Mesothelial cell of epicardium (in vitro differentiated cells): ENCODE measurements at places on chromosomes 12 and 14. TPM values are rescaled to one million over a fixed set of nuclear protein-coding genes. Genes with fewer than 3 reads are reported as not detected.

PEBP1 gene
- 154 to 166 TPM (median 156 TPM) in 3 replicates for total RNA-seq

WIF1 gene
- total RNA-seq: 20.7 to 23.4 TPM (median 20.8 TPM) in 3 replicates

KCNJ8 gene
- 2.9 to 3.9 TPM (median 3.6 TPM) in 3 replicates for total RNA-seq

VRTN gene
- not detected in 3 replicates for total RNA-seq

TOMM20L gene
- 0.47 TPM in 1 of 3 replicates, not detected in the others for total RNA-seq

ASPG gene
- 3.3 to 4.0 TPM (median 3.6 TPM) in 3 replicates for total RNA-seq

BDKRB1 gene
- total RNA-seq: 10.4 to 12.5 TPM (median 10.9 TPM) in 3 replicates

CABP1 gene
- 0.43 to 1.1 TPM (median 0.55 TPM) in 3 replicates for total RNA-seq

FOXA1 gene
- 19.3 to 21.8 TPM (median 19.7 TPM) in 3 replicates for total RNA-seq

STON2 gene
- 60.4 to 63.5 TPM (median 63.0 TPM) in 3 replicates for total RNA-seq

VWF gene
- 0.24 to 0.31 TPM (median 0.29 TPM) in 3 replicates for total RNA-seq

- DNase-seq: no peak
- peaks cover 5% of the 10 kb centered on the region for H3K27me3 ChIP-seq
- H3K36me3 ChIP-seq: no peaks in the 10 kb centered on the region
Observed at GRCh38 chr12:71046215-71046614, 111.6 kb downstream of the TSPAN8 start.

GRCh38 chr14:26157517-26157916, 440.3 kb downstream of the NOVA1 start:
- H3K4me1 ChIP-seq: no peaks in the 10 kb centered on the region
- H3K4me3 ChIP-seq: no peak overlapping the region
- H3K27ac ChIP-seq: no peak overlapping the region
- peaks cover 19% of the 10 kb centered on the region for H3K27me3 ChIP-seq

GRCh38 chr12:2281446-2281845, 228.7 kb downstream of the CACNA1C start:
- no peak overlapping the region for H3K4me3 ChIP-seq
- DNase-seq: no peak
- no peaks in the 10 kb centered on the region for H3K27me3 ChIP-seq
- H3K4me1 ChIP-seq: peaks cover 32% of the 10 kb centered on the region

GRCh38 chr12:124534776-124535740, 32.4 kb downstream of the NCOR2 start:
- peaks cover 7% of the 10 kb centered on the region for H3K36me3 ChIP-seq
- H3K4me3 ChIP-seq: no peak overlapping the region
- DNase-seq: no peak
- H3K27me3 ChIP-seq: no peaks in the 10 kb centered on the region

GRCh38 chr14:50859296-50859624, 12.6 kb upstream of the ABHD12B start:
- no peak overlapping the region for H3K4me3 ChIP-seq
- no peak for DNase-seq
- H3K27ac ChIP-seq: peak overlapping the region; percentile 21
- H3K27me3 ChIP-seq: no peaks in the 10 kb centered on the region
- H3K4me1 ChIP-seq: peaks cover 22% of the 10 kb centered on the region

- H3K36me3 ChIP-seq: no peaks in the 10 kb centered on the region
- peaks cover 9% of the 10 kb centered on the region for H3K4me1 ChIP-seq
- no peak overlapping the region for H3K4me3 ChIP-seq
- no peak overlapping the region for H3K27ac ChIP-seq
- no peaks in the 10 kb centered on the region for H3K27me3 ChIP-seq
Observed at GRCh38 chr14:32654106-32654505, 284.6 kb upstream of the NPAS3 start.

- H3K27me3 ChIP-seq: no peaks in the 10 kb centered on the region
- peaks cover 26% of the 10 kb centered on the region for H3K4me1 ChIP-seq
- no peak for DNase-seq
- H3K27ac ChIP-seq: peak overlapping the region; percentile 100
Observed at GRCh38 chr12:43806737-43807072, 588 bp upstream of the TWF1 start.

- no peak for DNase-seq
- peaks cover 3% of the 10 kb centered on the region for H3K4me1 ChIP-seq
- H3K4me3 ChIP-seq: peak overlapping the region; percentile 44
- H3K36me3 ChIP-seq: no peaks in the 10 kb centered on the region
- H3K27me3 ChIP-seq: peaks cover 76% of the 10 kb centered on the region
- no peak overlapping the region for H3K27ac ChIP-seq
Observed at GRCh38 chr14:36271939-36272907, 48.2 kb downstream of the MBIP start.

DNA sequence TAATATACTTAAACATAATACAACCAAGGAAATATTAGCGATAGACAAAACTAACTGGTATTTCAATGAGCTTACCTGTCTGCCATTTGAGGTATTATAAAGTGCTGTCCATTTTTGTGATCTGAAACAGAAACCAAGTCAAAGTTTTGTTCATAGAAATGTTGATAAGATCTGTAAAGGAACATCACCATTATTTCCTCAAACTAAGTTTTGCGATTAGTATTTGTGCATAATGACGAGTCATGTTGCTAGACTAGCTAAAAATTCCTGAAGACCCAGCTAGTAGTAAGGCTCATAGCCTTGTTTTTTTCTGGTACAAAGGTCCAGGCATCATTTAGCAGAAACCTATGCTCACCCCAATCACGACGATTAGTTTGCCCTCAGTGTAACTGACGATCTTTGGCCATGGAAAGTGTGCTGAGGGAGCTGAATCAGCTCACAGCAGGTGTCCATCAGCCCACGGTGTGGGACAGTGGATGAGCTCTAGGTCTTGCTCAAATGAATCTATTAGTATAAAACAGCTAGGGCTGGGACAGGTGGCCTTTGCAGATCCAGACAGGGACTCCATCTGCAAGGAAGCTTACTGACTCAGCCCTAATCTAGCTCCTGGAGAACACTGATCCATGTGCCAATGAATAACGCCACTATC, 28.7 kb downstream of the GIT2 start:
- no peak overlapping the region for H3K4me3 ChIP-seq
- no peaks in the 10 kb centered on the region for H3K4me1 ChIP-seq
- DNase-seq: no peak
- no peaks in the 10 kb centered on the region for H3K27me3 ChIP-seq
- no peak overlapping the region for H3K27ac ChIP-seq

- DNase-seq: no peak
- H3K4me1 ChIP-seq: no peaks in the 10 kb centered on the region
- H3K27ac ChIP-seq: no peak overlapping the region
- no peak overlapping the region for H3K4me3 ChIP-seq
Observed at GRCh38 chr14:26170885-26171284, 426.9 kb downstream of the NOVA1 start.

- no peaks in the 10 kb centered on the region for H3K4me1 ChIP-seq
- H3K36me3 ChIP-seq: no peaks in the 10 kb centered on the region
- DNase-seq: no peak
Observed at GRCh38 chr12:100508751-100509150, 35.1 kb downstream of the NR1H4 start.

DNA sequence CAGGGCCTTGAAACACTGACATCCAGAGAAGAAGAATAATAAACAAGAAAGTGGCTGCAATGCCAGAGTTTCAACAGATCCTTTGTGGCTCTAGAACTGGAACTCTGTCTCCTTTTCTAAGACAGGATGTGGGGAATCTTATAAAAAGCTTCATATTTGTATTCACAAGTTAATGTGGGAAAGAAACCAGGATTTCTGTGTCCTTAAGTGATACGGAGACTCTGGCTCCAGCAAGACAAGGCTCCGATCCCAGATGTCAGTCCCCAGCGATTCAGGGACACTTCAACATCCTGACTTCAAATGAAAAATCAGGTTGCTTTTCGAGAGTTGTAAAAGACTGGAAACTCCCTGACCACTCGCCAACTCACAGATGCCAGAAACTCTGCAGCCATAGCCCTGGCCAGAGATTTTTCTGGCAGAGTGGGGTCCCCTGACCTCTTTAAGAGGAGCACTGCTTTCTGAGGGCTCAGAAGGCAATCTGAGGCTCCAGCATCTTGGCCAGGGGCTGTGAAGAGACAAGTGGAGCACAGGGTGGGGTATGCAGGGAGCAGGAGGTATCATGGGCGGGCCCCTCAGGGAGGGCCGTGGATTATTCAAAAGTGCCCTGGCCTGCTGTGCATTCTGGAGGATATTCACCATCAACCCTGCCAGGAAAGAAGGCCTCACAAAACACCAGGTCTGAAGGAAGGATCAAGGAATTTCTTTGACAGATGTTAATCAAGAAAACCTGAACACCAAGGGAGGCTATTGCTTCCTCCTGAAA, 53.3 kb downstream of the TMX1 start:
- no peak overlapping the region for H3K4me3 ChIP-seq
- DNase-seq: no peak
- no peak overlapping the region for H3K27ac ChIP-seq

DNA sequence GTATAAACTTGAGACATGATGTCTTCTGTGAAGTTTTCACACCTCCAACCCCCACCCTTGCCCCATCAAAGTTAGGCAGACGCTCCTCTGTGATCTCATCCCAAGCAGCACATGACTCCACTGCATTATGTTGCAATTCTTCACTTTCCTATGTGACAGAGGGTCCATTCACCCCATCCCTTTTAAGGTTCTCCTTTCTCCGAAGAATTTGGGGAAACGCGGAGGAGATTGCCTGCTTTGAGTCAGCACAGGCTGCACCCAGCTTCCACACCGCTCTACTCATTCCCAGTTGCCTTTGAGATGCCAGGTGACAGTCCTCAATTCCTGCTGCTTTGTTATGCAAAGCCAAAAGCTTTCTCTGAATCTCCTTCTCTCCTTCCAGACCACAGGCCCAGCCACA, 61.8 kb downstream of the PHLDA1 start:
- H3K36me3 ChIP-seq: no peaks in the 10 kb centered on the region
- no peak overlapping the region for H3K4me3 ChIP-seq
- peaks cover 1% of the 10 kb centered on the region for H3K27me3 ChIP-seq
- peaks cover 15% of the 10 kb centered on the region for H3K4me1 ChIP-seq

GRCh38 chr12:81644503-81644902, 114.6 kb downstream of the PPFIA2 start:
- no peaks in the 10 kb centered on the region for H3K4me1 ChIP-seq
- no peak overlapping the region for H3K4me3 ChIP-seq
- no peak for DNase-seq
- no peak overlapping the region for H3K27ac ChIP-seq
- no peaks in the 10 kb centered on the region for H3K36me3 ChIP-seq

- no peak overlapping the region for H3K27ac ChIP-seq
- H3K36me3 ChIP-seq: no peaks in the 10 kb centered on the region
- H3K4me1 ChIP-seq: peaks cover 23% of the 10 kb centered on the region
- no peak for DNase-seq
- H3K4me3 ChIP-seq: no peak overlapping the region
Observed at GRCh38 chr14:63428486-63428885, 109.8 kb upstream of the GPHB5 start.

DNA sequence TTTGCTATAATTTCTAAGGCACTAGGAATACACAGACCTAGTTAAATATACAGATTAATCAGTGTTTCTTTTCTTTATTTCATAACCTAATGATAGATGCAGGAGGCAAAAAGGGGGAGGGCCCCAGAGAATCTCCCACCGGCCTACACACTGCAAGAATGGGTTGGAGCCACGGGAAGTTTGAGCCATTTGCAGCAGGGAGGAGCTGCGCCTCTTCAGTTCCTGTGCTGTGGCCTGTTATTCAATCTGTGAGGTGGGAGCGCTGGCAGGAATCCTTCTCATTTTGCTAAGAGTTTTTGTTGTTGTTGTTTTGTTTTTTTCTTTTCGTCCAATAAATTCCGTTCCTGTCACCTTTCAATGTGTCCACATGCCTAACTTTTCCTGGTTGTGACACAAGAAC, 251.3 kb upstream of the RPL10L start:
- no peaks in the 10 kb centered on the region for H3K36me3 ChIP-seq
- peaks cover 14% of the 10 kb centered on the region for H3K4me1 ChIP-seq
- no peak overlapping the region for H3K4me3 ChIP-seq
- H3K27ac ChIP-seq: no peak overlapping the region
- no peak for DNase-seq

- no peak overlapping the region for H3K27ac ChIP-seq
- peaks cover 2% of the 10 kb centered on the region for H3K27me3 ChIP-seq
- DNase-seq: no peak
- no peaks in the 10 kb centered on the region for H3K36me3 ChIP-seq
Observed at GRCh38 chr14:79011091-79011919, 841.1 kb downstream of the NRXN3 start.

GRCh38 chr14:95524706-95525512, 8.5 kb upstream of the SYNE3 start:
- H3K27ac ChIP-seq: no peak overlapping the region
- H3K4me1 ChIP-seq: peaks cover 7% of the 10 kb centered on the region
- H3K36me3 ChIP-seq: no peaks in the 10 kb centered on the region

DNA sequence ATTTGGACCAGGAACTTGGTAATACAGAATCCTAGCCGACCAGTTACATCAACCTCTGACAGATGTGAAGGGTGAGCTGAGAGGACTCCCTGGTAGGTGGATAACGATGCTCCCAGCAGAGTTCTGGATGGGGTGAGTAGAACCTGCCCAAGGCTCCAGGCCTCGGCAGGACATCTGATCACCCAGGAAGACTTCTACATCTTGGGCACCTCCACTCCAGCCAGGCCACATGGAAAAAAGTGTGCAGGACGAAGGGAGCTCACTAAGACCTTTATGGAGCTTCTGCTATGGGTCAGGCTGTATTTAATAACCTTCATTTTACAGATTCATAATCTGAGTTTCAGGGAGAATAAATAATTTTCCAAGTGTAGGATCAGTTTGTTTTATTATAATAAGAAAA, 1028.7 kb downstream of the BCL11B start:
- no peak overlapping the region for H3K4me3 ChIP-seq
- no peak overlapping the region for H3K27ac ChIP-seq
- no peak for DNase-seq
- peaks cover 20% of the 10 kb centered on the region for H3K27me3 ChIP-seq

- peaks cover 92% of the 10 kb centered on the region for H3K4me1 ChIP-seq
- H3K27ac ChIP-seq: peak overlapping the region; percentile 98
- peak overlapping the region; percentile 5 for H3K4me3 ChIP-seq
- H3K27me3 ChIP-seq: no peaks in the 10 kb centered on the region
- DNase-seq: no peak
Observed at GRCh38 chr14:75453817-75454434, 26.1 kb downstream of the JDP2 start.

GRCh38 chr14:101788016-101788635, 26.6 kb downstream of the PPP2R5C start:
- DNase-seq: no peak
- peaks cover 12% of the 10 kb centered on the region for H3K27me3 ChIP-seq
- H3K4me1 ChIP-seq: peaks cover 19% of the 10 kb centered on the region
- H3K27ac ChIP-seq: no peak overlapping the region
- peaks cover 4% of the 10 kb centered on the region for H3K36me3 ChIP-seq

- DNase-seq: no peak
- H3K36me3 ChIP-seq: peaks cover 15% of the 10 kb centered on the region
- peaks cover 11% of the 10 kb centered on the region for H3K4me1 ChIP-seq
Observed at GRCh38 chr14:92565718-92566115, 52.1 kb downstream of the RIN3 start.

DNA sequence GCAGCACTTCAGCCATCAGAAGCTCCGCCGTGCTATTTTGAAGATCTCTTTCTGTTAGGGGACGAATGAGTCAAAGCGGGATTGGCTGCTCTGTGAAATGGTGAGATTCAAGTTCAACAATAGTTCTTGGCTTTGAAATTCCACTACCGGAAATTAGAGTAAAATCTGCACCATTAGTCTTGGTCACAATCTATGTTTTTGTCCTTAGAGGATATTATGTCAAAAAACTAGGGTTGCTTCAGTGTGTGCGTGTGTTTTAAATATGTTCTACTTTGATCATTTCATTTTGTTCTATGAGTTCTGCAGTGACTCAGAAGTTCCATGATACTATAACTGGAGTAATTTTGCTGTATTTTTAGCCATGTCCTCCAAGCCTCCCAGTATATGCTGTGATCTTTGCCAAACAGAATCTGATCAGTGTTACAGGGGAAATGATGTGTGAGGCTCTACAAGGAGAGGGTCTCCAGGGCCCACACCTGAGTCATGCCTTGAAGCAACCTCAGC, 22.6 kb downstream of the GPHB5 start:
- no peak for DNase-seq
- no peaks in the 10 kb centered on the region for H3K36me3 ChIP-seq
- H3K4me3 ChIP-seq: no peak overlapping the region
- H3K4me1 ChIP-seq: no peaks in the 10 kb centered on the region
- H3K27me3 ChIP-seq: no peaks in the 10 kb centered on the region
- no peak overlapping the region for H3K27ac ChIP-seq
